ENCODE measurements at places on chromosomes 16 and 17.

DNA sequence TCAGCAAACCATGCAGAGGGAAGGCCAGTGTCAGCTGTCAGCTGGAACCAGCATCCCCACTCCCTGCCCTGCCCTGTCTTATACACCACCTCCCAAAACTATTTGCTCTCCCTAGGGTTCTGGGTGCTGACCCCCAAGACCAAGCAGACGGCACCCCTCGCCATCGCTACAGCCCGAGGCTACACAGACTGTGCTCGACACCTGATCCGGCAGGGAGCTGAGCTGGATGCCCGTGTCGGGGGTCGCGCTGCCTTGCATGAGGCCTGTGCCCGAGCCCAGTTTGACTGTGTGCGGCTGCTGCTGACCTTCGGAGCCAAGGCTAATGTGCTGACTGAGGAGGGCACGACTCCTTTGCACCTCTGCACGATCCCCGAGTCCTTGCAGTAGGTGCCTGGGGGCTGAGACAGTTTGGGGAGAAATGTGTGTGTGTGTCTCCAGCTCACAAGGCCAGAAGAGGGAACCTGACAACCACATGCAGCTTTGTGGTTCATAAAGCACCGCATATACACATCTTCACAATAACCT is 1.5 kb downstream of the ASB16 start:
- no peak for DNase-seq

- no peak for DNase-seq
Measured at GRCh38 chr17:50221266-50221863, 19.9 kb upstream of the COL1A1 start.

GRCh38 chr17:29237476-29238132 is 9.1 kb upstream of the CRYBA1 start:
- DNase-seq: no peak

- no peak for DNase-seq
Measured at GRCh38 chr17:41891135-41892020, 26.2 kb upstream of the KLHL11 start.

GRCh38 chr16:76276745-76277438 is at the start of gene CNTNAP4:
Gene CNTNAP4, plus strand, starts transcription at chr16:76277401. Its CDS starts 262 bp downstream, at chr16:76277663.
- peak; percentile 66 for DNase-seq
